Hematopoietic multipotent progenitor cell treated with erythropoietin and hydrocortisone succinate and interleukin-3 and kit ligand, for 17 days (in vitro differentiated cells): ENCODE measurements at places on chromosomes 12 and 14.

- DNase-seq = no peak
These were observed 79.1 kb downstream of the LRIG3 start for GRCh38 chr12:58841058-58841798.

DNA sequence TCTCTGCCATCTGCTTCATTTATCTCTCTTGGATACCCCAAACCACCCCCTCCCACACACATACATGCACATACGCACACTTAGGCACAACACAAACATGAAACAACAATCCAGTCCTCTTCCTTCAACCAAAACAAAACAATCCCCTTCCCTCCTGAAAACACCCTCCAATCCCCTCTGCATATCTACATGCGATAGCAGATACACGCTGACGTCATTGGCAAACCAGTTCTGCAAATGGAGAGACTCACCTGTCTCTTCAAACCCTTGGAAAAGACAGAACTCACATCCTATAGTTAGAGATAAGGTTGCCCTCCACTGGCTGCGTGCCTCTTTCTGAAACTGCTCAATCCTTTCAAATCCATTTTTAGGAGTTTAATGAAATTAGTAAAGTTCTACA is 37.2 kb upstream of the RMST start:
- no peak for DNase-seq

DNA sequence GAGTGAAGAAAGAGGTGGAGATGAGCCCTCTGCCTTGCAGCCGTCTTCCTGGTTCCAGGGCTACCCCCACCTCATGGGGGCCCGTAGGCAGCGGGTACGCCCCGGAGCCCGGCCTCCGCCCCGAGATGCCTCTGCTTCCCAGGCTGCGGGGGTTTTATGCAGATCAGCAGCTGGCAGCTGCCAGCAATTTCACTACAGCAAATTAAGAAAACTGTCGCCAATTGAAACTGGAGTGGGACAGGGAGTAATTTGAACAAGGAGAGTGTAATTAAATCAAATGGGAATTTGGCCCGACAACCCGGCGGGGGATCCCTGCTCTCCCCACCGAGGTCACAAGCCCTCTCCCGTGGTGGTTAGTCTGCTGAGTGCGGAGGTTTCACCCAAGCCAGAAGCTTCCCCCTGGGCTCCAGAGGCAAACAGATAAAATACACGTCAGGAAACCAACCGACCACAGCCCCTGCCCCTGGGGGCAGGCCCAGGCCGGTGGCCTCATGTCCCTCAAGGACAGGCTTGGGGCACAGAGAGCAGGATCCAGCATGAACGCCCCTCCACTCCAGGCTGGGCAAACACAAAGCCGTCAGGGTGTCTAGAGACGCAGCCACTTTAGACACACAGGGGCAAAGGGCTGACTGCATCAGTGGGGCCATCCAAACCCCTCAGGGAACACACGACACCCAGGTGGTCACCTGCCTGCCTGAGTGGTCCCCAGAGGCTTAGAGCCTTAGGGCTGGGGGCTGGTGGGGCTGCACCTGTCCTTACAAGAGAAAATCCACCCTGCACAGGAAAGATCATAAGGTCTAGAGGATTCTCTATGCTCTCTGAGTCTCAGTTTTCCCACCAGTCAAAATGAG is 53.8 kb downstream of the TESC start:
- peak; percentile 63 for DNase-seq

GRCh38 chr12:122866950-122867607 is 28.8 kb downstream of the VPS37B start:
- DNase-seq = no peak
